ENCODE measurements at places on chromosomes 4 and X.

DNA sequence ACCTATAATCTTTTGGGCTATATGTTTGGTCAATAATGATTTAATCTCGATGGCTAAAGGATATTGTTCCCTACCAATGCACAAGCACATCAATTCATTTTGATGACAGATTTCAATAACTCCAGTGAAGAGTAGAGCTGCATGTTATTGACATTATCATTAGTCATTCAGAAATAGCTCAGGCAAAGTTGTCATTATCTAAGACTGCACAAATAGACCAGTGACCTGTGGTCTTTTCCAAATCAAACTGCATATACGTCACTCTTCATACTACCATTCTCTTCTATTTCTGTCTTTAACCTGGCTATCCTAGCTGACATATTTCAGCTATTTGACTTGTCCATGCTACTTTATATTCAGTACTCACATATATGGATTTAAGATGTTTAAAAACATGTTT lies 1050.8 kb downstream of the C4orf33 start:
- DNase-seq = no peak

DNA sequence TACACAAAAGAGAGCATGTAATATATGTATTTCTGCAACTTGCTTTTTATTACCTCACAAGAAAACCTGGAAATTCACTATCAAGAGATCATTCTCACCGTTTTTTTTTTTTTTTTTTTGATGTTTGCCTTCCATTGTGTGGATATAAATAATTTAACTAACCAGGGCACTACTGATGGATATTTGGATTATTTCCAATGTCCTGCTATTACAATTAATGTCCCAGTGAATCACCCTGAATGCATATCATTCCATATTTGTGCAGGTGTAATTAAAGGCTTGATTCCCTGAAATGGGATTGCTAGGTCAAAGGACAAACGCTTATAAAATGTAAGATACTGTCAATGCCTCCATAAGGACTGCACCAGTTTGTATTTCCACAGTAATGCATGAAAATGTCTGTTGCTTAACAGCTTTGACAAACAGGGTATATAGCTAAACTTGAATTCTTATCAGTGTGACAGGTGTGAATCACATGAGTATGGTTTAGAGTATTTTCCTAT lies 87.8 kb downstream of the NCAPG start:
- no peak for DNase-seq

GRCh38 chr4:101527188-101527587 lies 179.9 kb upstream of the PPP3CA start:
- peak; percentile 77 for DNase-seq

- DNase-seq = peak; percentile 0
Measured at GRCh38 chrX:13898083-13898482, 81.2 kb upstream of the GPM6B start.

DNA sequence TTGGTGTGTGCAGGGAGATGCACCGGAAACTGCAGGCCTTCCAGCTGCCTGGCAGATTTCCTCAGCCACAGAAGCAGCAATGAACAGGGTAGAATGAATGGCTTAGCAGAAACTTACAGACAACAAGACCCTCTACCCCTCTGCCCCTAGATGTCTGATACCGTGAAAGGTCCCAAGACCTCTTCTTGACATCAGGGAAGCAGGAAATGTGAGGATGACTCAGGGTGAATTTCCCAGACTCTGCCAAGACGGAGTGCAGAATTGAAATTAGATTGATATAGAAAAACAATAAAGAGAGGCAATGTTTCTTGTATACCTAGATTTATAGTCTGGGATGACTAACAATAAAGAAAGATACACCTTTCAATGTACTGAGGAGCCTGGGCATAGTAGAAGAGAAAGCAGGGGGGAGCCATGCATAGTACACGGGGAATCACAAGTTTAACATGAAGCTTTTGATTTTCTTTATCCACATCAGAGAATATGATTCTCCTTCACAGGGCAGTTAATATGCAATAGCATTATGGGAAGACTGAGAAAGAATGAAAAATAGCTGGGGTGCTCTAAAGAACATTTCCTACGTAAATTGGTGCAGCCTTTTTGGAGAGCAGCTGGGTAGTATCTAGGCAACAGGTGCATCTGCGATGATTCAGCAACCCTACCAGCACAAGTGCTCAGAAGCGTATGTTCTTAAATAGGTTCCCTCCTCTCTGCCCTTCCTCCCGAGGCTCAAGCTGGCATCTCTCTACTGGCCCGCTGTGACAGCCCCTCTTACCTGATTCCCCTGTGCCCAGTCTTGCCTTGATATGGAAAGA lies 18.3 kb upstream of the CXCR3 start:
- DNase-seq = no peak

- no peak for DNase-seq
Measured at GRCh38 chrX:137305404-137305803, 260.5 kb upstream of the ZIC3 start.

- no peak for DNase-seq
Measured at GRCh38 chrX:56765811-56766553, 36.9 kb downstream of the NBDY start.

GRCh38 chrX:19886883-19887531 lies 393 bp downstream of the SH3KBP1 start:
- DNase-seq = peak; percentile 24

DNA sequence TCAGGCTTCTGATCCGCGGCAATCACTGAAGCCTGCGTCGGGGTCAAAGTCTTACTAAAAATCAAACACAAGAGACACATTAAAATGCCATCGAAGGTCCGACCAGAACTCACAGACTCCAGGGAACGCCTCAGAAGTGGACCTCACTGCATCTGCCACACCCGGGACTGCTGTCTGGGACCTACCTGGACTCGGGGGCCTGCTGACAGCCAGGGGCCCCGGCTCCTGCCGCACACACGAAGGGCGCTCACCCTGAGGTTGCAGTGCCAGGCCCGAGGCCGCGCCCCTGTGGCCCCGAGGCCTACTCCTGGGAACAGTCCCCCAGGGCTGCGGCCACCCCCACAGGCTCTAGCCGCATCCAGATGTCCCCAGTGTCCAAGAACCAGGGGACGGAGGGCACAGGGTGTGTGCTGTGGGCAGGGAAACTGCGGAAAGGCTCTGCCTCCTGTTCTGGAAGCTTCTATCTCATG lies 7.4 kb downstream of the CTBP1 start:
- DNase-seq = no peak

- DNase-seq = peak; percentile 41
Measured at GRCh38 chrX:56729152-56729850, at the start of gene NBDY. Gene NBDY, plus strand, starts transcription at chrX:56729243. Its CDS starts 111 bp downstream, at chrX:56729354.

DNA sequence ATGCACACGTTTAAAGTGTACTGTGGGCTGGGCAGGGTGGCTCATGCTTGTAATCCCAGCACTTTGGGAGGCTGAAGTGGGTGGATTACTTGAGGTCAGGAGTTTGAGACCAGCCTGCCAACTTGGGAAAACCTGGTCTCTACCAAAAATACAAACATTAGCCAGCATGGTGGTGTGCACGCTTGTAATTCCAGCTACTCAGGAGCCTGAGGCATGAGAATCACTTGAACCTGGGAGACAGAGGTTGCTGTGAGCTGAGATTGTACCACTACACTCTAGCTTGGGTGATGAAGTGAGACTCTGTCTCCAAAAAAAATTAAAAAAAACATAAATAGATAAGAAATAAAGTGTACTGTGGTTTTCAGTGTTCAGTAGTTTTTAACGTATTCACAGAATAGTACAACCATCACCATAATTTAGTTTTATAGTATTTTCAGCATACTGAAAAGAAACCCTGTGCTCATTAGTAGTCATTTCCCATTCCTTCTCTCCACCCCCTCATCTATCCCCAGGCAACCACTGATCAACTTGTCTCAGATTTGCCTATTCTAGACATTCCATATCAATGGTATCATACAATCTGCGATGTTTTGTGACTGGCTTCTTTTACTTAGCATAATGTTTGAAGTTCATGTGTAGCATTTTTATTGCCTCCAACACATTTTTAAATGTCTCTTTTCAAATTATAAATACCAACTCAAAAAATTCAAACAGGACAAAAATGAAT lies 19.1 kb downstream of the SLAIN2 start:
- no peak for DNase-seq

GRCh38 chrX:52280812-52281211 lies 88.0 kb upstream of the XAGE2 start:
- no peak for DNase-seq

DNA sequence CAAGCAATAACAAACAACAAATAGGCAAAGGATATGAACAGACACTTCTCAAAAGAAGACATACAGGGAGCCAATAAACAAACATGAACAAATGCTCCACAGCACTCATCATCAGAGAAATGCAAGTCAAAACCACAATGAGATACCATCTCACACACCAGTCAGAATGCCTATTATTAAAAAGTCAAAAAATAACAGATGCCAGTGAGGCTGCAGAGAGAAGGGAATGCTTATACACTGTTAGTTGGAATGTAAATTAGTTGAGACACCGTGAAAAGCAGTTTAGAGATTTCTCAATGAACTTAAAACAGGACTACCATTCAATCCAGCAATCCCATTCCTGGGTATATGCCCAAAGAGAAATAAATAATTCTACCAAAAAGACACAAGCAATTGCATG lies 129.8 kb upstream of the MAGEB2 start:
- DNase-seq = no peak

GRCh38 chr4:173420324-173420752 lies 21.4 kb upstream of the SCRG1 start:
- DNase-seq = peak; percentile 34

DNA sequence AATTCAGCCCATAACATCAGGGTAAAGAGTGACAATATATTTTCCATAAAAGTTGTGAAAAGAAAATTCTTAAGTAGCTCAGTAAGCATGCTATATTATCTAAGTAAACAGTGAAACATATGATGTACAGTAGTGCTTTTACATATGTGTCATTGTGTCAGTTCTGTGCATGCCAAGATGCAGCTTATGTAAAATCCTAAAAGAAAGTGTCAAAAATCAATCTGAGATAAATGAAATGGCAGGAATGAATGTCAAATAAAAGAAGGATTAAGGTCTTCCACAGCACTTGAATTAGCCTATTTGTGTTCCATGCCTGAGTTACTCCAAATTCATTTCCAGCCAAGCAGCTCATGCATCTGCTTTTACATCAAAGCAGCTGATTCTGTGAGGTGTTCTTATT lies 452.7 kb upstream of the HS3ST1 start:
- no peak for DNase-seq

DNA sequence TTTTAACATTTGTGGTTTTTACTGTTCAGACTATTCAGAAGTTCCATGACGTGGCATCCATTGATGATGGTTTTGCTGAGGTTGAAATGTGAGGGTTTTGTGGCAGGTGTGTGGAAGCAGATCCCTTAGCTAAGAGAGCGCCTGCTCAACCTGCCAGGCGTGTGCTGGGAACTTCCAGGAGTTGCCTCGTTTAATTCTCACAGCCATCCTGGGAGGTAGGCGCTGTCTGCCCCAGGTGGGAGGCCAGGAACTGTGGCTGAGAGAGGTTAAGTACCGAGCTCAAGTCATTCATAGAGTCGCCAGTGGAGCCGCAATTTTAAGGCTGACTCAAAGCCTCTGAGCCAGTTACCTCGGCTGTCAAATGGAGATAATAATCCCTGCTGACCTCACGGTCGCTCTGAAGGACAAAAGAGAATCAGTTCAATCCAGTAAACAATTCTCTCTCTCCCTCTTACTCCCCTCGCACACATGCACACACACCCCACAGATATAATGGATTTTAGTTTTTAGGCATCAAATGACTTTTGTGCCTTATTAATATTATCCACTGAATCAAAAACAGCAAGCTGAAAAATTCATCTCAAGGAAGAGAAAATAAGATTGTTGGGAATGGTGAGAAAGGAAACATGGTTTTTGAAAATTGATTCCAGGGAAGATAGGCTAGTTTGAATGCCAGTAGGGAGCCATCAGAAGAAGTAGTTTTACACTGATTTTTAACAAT lies 171.3 kb downstream of the PTTG2 start:
- DNase-seq = peak; percentile 82

GRCh38 chr4:150591904-150592303 lies 10.0 kb downstream of the MAB21L2 start:
- DNase-seq = no peak

DNA sequence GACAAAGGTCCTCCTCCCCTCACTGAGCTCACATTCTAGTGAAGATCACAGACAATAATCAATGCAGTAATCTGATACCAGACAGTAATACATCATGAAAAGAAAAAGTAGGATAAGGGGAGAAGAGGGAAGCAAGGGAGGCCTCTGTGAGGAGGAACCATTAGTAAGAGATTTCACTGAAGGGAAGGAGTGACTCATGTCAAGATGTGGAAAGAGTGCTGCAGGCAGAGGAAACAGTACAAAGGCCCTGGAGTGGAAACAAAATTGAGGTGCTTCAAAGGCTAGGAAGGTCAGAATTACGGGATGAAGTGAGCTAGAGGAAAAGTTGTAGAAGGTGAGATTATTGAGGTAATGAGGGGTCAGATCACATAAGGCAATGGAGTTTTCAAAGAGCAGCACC lies 38.1 kb downstream of the LAMTOR3 start:
- no peak for DNase-seq

DNA sequence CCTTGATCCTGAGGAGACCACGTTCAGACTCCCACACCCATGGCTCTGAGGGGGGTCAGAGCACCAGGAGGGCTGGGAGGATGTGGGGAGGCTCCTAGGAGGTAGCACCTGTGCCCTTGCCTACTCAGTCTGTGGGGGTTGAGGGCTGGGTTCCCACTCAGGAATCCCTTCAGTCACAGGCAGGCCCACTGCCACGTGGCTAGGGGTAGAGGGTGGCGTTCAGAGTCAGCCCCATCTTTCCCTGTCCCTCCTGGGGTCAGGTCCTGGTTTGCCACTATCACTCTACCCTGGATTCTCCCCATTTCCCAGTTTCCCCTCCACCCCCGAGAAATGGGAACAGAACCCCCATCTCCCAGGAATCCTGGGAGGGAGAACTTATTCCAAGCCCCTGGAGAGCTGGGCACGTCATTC lies 111.3 kb downstream of the PSAPL1 start:
- DNase-seq = no peak

- DNase-seq = no peak
Measured at GRCh38 chr4:1234309-1234695, 14.6 kb downstream of the CTBP1 start.

DNA sequence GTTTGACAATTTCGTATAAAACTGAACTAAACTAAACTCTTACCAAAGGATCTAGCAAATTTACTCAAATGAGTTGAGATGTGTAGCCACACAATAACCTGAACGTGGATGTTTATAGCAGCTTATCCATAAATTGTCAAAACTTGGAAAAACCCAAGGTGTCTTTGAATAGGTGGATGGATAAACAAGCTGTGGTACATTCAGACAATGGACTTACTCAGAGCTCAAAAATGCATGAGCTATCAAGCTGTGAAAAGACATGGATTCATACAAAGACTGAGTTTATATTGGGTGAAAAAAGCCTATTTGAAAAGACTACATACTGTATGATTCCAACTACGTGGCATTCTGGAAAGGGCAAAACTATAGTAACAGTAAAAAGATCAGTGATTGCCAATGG lies 69.5 kb downstream of the LARP1B start:
- DNase-seq = no peak

DNA sequence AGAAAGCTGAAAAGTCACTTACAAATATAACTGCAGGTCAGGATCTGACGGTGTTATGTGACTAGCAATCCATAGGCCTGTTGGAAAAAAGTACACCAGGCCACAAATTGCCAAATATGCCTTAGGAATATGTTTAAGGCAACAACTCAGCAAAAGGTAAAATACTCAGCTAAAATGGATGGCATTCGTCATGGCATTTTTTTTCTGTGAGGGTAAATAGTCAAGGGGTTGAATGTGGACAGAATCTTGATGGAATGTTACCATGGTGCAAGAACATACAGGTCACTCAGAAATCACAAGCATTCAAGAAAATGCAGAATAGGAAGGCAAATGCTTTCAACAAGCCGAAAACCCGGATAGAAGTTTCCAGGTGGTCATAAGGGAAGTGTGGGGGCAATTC lies 121.7 kb upstream of the MBNL3 start:
- DNase-seq = no peak

GRCh38 chrX:84363051-84363450 lies 139.2 kb downstream of the HDX start:
- no peak for DNase-seq
